ENCODE measurements at places on chromosomes 5 and 9.

DNA sequence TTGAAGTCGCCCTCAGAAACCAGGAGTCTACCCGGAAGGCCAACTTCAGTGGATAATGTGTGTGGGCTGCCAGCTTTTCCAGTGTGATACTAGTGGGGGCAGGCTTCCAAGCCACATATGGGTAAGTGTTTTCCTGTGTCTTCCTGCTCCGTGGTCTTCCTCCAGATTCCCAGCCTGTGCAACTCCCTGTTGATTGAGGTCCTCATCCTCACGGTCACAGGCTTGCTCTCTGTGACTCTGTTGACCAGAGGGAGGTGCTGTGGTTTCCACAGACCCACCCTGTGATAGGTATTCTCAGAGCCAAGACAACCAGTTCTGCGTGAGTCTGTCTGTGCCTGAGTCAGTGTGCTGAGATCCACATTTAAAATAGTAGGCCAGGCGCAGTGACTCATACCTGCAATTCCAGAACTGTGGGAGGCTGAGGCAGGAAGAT lies 388.0 kb upstream of the IRX2 start:
- DNase-seq = no peak

- no peak for DNase-seq
Measured at GRCh38 chr9:34554211-34555001, 31.6 kb upstream of the ENHO start.

GRCh38 chr9:137385061-137385655 lies 37.8 kb downstream of the EXD3 start:
- no peak for DNase-seq

- DNase-seq = no peak
Measured at GRCh38 chr5:3592298-3592697, 3.3 kb upstream of the IRX1 start.

DNA sequence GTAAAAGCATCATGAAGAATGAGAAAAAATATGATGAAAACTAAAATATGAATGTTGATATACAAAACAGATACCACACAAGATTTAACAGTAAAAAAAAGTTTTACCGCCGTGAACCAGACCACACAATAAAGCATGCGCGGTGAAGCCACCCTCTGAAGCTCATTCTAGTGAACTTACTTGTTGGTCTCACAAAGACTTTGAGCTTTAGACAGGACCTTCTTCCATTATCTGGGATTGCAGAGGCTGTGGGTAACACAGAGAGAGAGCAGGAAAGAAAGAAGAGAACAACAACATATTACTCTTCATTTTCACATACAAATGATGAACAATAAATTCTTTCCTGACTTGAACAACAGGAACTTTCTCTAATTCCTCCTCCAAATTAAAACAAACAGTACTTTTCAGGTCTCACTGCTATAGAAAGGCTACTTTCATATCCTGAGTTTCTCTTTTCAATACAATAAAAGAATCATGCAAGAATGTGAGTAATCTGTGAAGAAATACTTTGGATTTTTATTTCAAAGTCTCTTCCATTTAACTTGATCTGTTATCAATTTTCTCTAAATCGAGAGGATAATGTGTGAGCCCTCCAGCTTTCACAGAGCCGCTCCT lies 283.1 kb downstream of the EFNA5 start:
- no peak for DNase-seq

GRCh38 chr9:3875361-3876132 lies 349.7 kb upstream of the RFX3 start:
- DNase-seq = no peak

DNA sequence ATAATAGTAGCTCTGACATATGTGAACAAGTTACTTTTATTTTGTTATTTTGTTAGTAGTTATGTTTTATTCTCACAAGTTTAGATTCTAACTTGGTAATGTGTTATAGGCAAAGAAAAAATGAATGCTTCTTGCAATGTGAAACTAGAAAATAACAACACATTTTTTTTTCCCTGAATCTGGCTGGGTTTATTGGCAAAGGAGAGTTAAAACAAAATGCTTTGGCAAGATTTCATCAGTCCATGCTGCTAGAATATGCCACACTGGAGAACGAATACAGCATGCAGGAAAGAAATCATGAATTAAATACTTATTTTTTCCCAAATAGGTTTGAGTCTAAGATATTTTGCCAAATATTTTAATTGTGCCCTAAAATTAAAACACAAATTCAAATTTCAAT lies 1048.1 kb upstream of the ACO1 start:
- no peak for DNase-seq

DNA sequence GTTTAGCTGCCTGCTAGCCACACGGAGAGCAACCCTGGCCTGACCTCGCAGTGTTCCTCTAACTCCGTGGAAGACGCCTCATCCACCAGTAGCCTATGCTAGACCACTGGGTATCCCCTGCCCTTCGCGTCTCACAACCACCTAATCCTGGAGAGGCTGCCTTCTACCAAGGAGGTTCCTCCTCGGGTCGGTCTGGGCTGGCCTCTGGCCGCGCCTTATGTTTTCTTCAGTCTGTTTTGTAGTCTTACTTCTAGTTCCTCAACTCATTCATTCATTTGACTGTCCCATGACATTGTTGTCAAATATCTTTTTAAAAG lies 1.6 kb upstream of the TPM2 start:
- DNase-seq = no peak

GRCh38 chr9:123757547-123757946 lies 172.4 kb downstream of the DENND1A start:
- DNase-seq = no peak

Data from T-helper 2 cell treated with Interferon-gamma antibody and Interleukin-4, amounts not matched to agents 5 μg/mL and 100 μg/mL, for 36 hours (primary cell).